NCI-H1092 (cell line): ENCODE measurements at places on chromosomes 11 and 22.
A peak's percentile ranks its signal among the peaks of the same experiment; 100 is the strongest.

DNA sequence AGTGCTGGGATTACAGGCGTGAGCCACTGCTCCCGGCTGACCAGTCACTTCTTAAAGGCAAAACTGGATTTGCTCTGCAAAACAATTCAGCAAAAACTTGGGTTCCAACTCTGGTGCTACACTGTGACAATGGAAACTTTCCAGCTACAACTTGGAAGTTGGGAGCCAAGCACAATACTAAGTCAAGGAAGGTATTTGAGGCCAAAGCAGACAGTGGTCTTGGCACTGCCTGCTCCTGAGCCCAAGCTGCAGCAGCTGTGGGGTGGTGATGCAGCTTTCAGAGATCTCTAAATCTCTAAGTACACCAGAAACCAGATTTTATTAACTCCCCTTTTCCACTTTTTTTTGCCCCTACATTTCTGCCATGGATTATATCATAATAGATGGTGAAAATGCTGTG is 17.5 kb downstream of the ADM start:
- no peak for DNase-seq

DNA sequence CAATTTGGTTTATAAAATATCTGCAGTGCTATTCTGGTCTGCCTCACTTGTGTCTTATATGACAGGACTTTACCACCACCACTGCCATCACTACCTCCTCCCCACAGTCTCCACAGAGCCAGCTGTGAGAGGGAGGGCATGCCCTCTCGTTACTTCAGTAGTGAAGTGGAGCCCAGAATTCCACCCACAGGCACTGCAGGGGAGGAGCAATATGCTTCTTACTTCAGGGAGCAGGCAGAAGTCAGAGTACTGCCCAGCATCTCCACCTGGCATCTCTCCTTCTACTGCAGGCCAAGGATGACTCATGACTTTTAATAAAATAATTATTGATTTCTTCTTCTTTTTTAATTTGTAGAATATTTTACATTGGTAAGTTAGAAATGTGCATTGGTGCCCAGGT is 255.5 kb downstream of the DYNC2H1 start:
- DNase-seq, result no peak

- DNase-seq, result no peak
Measured at GRCh38 chr11:95993438-95994298, 69.8 kb upstream of the MTMR2 start.

- peak; percentile 67 for DNase-seq
Measured at GRCh38 chr11:108647701-108648527, 17.0 kb upstream of the DDX10 start.

GRCh38 chr11:46264976-46265375 is 12.5 kb upstream of the CREB3L1 start:
- DNase-seq, result no peak

GRCh38 chr22:46622081-46622521 is 1.9 kb downstream of the GRAMD4 start:
- DNase-seq, result no peak

- DNase-seq, result no peak
Measured at GRCh38 chr11:57081356-57081755, 92.6 kb downstream of the OR5AK2 start.

DNA sequence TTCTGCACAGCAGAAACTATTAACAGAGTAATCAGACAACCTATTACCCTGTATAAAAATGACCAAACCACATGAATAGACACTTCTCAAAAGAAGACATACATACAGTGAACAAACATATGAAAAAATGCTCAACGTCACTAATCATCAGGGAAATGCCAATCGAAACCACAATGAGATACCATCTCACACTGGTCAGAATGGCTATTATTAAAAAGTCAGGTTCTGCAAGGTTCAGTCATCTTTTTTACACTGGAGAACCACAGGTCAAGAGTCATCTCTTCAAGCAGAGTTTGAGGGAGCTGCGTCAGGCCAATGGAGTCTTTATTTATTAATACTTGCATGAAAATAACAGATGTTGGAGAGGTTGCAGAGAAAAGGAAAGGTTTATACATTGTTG is 40.4 kb downstream of the RCN1 start:
- no peak for DNase-seq

GRCh38 chr22:23519442-23520157 is 60.5 kb downstream of the IGLL1 start:
- no peak for DNase-seq

DNA sequence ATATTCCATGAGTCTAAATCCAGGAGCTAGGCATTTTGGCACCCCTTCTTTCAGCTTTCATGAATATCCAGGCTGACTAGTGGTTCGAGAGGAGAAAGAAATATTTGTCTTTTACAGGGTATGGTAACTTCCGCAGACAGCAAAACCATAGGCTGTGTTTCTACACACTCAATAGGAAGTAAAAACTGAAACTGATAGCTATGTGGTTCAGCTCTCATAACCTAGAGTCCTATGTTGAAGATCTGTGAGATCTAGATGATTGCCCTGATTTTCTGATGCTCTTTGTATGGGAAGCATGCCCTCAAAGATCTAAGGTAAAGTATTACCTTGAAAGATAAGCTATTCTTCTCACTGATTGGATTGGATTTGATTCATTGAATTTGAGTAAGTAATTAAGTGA is 118.3 kb downstream of the CD44 start:
- DNase-seq, result no peak

- DNase-seq, result peak; percentile 95
Measured at GRCh38 chr11:126115127-126115495, 52.4 kb upstream of the CDON start.

- no peak for DNase-seq
Measured at GRCh38 chr11:57386178-57386940, 4.1 kb downstream of the PRG2 start.

DNA sequence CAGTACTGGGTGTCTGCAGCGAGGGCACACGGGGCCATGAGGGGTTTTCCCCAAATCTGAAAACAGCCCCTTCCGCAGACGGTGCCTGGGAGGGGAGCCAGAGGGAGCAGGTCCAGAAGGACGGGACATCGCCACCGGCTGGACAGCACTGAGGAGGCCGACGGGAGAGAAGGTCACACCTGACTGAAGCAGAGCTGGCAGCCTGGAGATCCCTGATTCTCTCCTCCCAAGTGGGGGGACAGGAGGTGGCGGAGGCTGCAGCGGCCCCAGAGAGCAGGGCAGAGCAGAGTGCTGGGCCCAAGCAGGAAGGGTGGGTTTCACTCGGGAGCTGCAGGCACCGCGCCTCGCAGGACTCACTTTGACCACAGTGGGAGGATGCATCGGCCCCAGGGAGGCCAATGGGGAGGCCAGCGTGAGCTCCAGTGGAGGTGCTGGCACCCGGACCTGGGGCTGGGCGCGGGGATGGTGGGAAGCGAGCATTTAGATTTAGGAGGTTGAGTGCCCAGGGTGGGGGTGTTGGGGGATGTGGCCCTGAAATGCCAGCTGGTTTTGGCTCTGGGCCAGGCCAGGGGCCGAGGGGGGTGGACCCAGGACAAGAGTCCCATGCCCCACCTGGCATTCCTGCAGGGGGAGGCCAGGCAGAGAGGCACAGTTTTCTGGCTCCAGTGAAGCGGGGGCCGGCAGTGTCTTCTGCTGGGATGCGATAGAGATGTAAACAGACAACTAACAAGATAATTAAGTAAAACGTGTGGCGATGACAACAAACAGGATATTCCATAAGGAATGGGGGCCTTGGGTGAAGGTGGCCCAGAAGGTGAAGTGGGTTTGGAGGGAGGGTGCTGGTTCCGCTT is 92.3 kb upstream of the FGF3 start:
- DNase-seq, result no peak

- DNase-seq, result no peak
Measured at GRCh38 chr11:57287884-57288283, 36.9 kb downstream of the TNKS1BP1 start.

GRCh38 chr11:94968334-94968958 is 4.9 kb downstream of the CWC15 start:
- DNase-seq, result no peak

- no peak for DNase-seq
Measured at GRCh38 chr11:111379602-111380136, 594 bp upstream of the POU2AF1 start.

GRCh38 chr11:11971906-11972547 is 36.4 kb downstream of the DKK3 start:
- no peak for DNase-seq

- DNase-seq, result no peak
Measured at GRCh38 chr22:40506762-40507161, 129.8 kb downstream of the MRTFA start.

DNA sequence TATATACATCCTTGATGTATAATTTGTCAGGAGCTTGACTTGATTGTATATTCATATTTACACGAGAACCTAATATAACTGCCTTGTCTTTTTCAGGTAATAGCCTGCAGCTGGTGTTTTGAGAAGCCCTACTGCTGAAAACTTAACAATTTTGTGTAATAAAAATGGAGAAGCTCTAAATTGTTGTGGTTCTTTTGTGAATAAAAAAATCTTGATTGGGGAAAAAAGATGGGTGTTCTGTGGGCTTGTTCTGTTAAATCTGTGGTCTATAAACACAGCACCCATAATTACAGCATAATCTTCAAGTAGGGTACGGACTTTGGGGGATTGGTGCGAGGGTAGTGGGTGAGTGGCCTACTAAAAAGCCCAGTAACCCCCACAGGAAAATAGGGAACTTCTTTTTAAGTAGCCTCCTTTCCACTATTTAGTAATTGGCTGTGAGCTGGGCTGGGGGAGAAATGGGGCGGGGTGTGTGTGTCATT is 7.5 kb downstream of the MALAT1 start:
- DNase-seq, result no peak

DNA sequence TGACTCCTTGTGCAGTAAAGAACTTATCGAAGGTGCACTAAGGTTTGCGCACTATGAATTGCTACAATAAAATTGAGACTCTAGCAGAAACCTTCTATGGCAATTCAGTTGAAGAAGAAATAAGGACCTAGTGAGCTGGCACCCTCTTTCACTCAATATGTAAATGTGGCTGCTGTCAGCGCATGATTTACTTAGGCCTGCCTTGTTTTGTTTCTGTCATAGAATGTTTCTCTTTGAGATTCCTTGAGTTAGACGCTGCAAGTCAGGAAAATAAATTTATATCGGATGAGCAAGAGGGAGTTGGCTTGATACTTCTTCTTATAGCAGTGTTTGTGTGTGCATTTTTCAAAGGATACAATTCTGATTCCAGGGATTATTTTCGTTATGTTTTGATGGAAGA is 322.1 kb downstream of the BLID start:
- DNase-seq, result no peak

GRCh38 chr11:122128146-122128545 is 12.1 kb upstream of the BLID start:
- no peak for DNase-seq

- DNase-seq, result no peak
Measured at GRCh38 chr22:31956360-31956759, 12.0 kb downstream of the YWHAH start.

DNA sequence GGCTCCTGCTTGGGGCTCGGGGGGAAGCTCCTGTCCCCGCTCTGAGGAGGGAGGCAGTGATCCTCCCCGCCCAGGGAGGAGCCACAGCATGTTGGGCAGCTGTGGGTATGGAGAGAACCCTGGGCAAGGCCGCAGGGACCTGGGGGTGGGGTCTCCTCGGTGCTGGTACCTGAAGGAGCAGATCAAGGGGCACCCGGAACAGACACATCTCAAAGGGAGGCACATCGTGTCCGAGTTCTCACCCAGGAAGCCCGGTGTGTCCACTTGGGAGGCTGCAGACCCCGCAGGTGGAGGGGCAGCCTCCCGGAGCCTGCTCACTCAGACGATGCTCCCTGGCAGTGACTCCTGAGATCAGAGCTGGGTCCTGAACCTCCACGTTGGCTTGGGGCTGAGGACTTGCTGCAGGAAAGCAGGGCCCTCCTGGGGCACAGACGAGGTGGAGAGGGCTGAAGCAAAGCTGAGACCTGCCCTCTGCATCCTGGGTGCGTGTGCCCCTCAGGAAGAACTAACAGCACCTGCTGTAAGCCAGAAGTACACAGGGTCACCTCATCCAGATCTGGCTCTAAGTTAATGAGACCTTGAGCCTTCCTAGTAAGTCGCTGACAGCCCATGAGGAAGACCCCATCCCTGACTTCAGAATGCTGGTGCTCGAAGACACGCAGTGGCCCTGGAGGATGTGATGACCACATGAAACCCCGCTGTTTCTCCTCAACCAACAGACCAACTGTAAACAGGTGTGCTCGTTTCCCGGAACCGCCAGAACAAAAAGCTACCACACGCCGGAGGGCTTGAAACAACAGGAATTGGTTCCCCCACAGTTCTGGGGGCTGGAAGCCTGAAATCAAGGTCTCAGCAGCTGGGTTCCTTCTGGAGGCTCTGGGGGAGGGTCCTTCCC is 5.9 kb upstream of the OSBPL5 start:
- no peak for DNase-seq

- DNase-seq, result no peak
Measured at GRCh38 chr11:13251966-13252365, 25.6 kb upstream of the BMAL1 start.

GRCh38 chr11:48047616-48048015 is 67.3 kb downstream of the PTPRJ start:
- DNase-seq, result no peak

DNA sequence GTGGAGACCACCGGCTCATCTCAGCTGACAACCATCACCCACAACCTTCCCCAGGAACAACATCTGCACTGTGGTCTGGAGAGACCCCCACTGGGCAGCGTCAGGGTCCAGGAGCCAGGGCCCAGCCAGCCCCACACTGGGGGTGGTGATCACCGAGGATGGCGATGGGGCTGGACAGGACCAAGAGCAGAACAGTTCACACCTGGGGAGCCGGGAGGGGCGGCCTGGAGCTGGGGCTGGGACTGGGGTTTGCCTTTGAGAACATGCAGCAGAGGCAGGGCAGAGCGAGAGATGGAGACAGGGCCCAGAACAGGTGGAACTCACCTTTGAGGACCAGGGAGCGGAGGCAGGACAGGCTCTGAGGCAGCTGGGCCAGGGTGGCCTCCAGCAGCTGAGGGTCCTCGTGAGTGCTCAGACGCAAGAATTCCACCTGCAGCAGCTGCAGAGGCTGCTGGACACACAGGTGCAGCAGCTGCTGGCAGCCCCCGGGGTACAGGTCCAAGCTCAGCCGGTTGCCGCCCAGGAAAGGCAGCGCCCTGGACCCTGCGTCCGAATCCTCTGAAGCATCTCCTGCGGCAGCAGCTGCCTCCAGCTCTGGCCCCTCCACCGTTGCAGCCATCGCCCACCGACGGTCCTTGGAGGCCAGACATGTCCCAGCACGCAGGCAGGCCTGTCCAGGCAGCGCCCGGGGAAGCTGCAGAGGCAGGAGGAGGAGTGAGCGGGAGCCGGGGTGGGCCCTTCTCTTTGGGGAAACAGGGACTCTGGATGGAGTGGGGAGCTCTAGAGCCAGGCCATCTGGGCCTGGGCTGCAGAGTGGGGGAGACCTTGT is 1.0 kb downstream of the PIDD1 start:
- no peak for DNase-seq

GRCh38 chr11:125170001-125170509 is 5.5 kb downstream of the PKNOX2 start:
- DNase-seq, result no peak

- DNase-seq, result no peak
Measured at GRCh38 chr11:47869544-47870393, 21.6 kb upstream of the NUP160 start.

- DNase-seq, result no peak
Measured at GRCh38 chr11:110929129-110929528, 216.9 kb upstream of the ARHGAP20 start.

DNA sequence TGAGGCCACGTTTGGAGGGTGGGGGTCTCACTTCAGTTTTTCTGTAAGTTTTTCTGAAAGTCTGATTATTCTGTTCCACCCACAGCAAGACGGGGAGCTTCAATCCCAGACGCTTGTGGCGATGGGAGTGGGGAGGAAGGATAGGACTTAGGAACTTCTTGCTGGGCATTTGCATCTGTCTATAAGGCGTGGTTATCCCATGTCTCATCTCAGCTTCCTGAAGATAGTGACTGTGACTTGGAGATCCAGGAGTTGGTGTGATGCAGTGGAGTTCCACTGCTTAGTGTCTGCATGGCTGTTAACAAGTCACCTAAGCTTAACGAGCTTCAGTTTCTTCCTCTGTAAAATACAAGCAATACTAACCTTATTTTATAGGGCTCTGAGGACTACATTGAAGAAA is 58.9 kb upstream of the BARX2 start:
- no peak for DNase-seq
